Suppressor macrophage (primary cell): ENCODE measurements at places on chromosomes 4 and X.
A peak's percentile ranks its signal among the peaks of the same experiment; 100 is the strongest.

DNA sequence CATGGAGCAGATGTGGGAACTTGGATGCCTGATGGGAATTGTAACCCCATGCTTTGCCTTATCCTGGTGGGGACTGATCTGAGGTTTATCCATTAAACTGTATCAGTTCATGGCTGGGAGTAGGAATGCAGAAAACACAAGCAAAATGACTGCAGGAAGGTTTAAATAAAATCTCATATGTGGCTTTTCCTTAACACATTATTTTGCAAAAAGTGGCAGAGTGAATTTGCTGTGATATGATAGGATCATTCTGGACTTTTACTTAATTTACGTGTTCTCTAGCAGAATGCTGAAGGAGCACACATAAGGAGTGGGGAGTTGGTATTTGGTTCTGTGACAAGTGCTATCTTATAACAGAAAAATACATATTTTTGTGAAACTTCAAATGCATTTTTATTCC lies 34.8 kb downstream of the REPS2 start:
- DNase-seq = no peak

DNA sequence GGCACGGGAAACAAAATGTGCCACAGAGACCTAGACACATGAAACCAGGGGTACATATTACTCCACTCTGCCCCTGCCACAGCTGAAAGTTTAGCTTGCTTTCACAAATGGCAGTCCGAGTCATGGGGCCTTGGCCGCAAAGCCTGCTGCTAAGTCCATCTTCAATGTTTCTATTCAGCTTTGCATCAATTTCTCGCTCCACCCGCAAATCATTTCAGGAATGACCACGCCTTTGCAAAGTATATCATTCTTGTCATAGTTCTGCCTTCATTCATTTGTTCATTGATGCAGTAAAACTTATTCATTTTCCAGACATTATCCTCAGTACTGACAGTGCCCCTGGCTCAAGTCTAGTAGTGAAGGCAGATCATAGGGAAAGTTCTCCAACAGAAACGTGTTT lies 9.5 kb downstream of the PLAC8 start:
- DNase-seq = no peak

- no peak for DNase-seq
Measured at GRCh38 chrX:8049827-8050226, 121.2 kb downstream of the VCX2 start.

DNA sequence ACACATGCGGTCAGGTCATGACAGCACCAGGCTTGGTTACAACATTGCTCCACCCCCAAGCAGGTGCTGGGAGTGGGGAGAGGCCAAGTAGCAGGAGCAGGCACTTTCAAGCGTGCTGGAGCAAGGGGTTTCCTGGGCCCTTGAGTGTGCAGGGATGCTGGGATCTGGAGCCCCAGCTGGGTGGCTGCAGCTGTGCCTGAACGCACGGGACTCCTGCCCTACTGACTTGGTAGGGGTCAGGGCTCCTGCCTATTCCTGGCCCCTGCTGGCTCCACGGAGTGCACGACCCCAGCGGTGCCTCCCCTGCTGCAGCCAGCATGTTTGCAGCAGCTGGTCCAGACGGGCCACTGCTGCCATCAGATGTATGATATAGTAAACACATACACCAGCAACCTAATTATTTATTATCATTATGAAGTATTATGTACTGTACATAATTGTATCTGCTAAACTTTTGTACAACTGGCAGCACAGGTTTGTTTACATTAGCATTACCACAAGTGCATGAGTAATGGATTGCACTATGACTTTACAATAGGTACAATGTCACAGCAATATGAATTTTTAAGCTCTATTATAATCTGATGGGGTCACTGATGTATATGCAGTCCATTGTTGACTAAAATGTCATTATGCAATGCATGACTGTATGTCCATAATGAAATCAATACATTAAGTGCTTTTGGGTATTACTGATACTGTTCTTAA lies 620.6 kb downstream of the RAPGEF2 start:
- no peak for DNase-seq

GRCh38 chr4:39873823-39874222 lies 103.9 kb downstream of the PDS5A start:
- no peak for DNase-seq

GRCh38 chrX:23369027-23369426 lies 34.4 kb downstream of the PTCHD1 start:
- no peak for DNase-seq

- DNase-seq = no peak
Measured at GRCh38 chr4:110799211-110799610, 176.3 kb upstream of the PITX2 start.

- no peak for DNase-seq
Measured at GRCh38 chrX:131763674-131764073, 219.8 kb downstream of the OR13H1 start.

DNA sequence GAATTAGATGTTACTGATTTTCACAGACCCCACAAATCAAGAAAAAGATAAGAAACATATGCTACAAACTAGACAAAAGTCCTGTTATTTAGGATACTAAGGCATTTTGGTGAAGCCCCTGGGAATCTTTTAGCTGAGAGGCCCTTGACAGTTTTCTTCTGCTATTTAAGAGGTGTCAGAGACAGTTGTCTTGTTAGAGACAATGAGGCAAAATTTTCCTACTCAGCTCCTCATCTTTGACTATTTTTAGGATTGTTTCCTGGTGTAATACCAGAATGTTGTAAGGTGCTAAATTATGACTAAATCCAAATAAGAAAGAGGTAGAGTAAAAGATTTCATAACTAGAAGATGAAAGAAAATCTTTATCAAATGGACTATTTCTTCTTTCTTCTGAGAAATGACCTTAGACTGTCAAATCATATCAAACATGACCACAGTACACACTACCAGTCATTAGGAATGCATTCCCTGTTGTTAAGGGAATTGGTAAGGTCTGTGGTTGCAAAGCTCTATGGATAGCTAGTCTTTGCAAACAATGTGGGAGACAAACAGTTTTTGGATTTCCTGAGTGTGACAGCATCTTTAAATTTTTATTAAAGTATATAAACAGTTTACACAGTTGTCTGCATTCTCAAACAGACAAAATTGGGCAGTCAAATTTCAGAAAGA lies 926.1 kb downstream of the ADGRL3 start:
- no peak for DNase-seq

DNA sequence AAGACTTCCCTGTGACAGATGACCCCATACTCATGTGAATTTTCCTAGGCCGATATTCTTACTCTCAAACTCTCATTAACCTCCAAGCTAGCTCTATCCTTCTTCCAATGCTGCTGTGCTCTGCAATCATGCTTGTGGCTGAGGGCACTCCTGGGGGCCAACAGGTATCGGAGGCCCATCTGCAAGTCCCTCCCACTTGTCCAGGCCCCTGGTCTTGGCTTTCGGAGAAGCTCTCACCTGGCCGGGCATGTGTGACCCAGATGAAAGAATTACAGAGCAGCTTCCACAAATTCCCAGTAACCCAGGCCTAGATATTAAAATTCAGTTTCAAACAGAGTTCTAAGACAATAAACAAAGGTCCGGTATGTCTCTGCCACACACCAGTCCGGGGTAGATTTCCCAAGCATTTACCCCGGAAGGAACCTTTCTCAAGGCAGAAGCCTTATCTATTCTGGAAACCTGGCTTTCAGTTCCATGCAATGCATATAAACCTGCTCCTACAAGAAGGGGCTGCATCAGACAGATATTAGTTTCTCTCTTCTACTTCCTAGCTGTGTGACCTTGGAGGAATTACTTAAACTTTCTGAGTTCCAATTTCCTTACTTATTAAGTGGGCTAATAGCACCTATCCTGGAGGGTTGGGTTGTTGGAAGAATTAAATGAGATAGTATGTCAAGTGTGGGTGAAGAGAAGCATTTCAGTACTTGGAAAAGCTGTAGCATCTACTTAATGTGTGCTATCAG lies 270.8 kb downstream of the PTTG2 start:
- DNase-seq = no peak

- DNase-seq = no peak
Measured at GRCh38 chr4:6468376-6468775, 4.0 kb downstream of the PPP2R2C start.

DNA sequence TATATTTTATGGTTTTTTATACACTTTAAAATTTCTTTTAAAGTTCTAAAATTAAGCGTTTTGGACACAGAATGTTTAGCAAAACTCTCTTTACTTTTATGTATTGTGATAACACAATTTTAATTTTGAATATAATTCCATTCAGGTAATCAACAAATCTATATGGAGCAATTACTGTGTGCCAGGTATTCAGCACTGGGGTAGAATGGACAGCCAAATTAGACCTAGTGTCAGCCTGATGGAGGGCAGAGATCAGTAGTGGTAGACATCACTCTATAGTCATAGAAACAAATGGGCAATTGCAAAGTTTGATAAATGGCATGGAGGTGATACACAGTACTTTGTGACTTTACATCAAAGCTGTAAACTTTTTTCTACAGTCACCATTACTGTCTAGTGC lies 41.8 kb upstream of the UNC5C start:
- no peak for DNase-seq

DNA sequence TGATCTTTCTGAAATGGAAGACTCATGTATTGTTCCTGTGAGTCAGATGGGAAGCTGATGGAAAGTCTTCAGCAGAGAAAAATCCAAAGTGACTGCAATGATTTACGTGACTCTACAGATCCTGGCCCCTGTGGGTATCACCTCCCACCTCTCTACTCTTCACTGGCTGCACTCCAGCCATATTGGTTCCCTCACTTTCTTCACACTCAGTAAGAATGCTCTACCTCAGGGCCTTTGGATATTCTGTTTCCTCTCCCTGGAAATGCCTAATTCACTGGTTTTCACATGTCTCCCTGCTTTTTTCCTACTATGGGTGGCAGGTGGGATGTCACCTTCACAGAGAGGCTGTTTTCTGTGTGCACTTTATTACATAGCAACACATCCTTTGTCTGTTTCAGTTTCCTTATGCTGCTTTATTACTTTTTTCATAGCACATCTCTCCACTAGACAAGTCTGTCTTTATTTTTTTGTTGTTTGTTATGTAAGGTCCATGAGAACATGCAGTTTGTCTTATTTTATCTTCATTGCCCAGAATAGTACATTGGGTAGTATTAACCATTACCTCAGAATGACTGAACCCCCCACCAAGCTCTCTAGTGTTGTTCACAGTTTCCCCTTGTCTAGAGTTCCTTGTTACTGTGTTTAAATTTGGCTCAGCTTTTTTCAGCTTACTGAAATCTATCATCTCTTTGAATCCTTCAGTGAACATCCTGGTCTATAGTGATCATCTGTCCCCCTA lies 57.6 kb upstream of the CLNK start:
- no peak for DNase-seq

- peak; percentile 91 for DNase-seq
Measured at GRCh38 chr4:127698789-127699200, 31.4 kb upstream of the SLC25A31 start.

GRCh38 chrX:129777218-129778030 lies 2.3 kb upstream of the SASH3 start:
- peak; percentile 83 for DNase-seq

- DNase-seq = no peak
Measured at GRCh38 chrX:110614596-110614995, 181.0 kb downstream of the CHRDL1 start.

DNA sequence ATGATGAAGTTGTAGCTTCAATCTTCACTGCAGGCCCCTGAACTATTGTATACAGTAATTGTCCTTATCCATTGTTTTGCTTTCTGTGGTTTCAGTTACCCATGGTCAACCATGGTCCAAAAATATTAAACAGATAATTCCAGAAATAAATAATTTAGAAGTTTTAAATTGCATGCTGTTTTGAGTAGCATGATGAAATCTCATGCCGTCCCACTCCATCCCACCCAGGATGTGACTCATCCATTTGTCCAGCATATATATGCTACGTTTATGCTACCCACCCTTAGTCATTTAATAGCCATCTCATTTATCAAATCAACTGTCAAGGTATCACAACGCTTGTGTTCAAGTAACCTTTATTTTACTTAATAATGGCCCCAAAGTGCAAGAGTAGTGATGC lies 34.5 kb downstream of the IQCM start:
- no peak for DNase-seq

DNA sequence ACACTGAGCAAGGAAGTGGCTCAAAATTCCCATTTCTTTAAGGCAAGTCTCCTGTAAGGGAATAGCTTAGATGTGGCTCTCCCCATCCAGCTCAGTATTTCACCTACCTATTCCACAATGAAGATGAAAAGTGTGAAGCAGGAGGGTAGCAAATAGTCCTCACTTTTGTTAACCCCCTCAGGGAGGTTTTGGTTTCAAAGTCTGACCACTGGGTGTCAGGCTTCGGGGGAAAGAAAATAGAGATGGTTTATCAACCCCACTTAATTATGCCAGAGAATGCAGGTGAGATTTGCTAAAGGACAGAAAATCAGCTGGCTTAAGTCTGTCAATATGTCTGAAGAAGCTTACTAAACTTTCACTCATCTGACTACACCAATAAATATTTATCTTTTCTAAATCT lies 69.5 kb downstream of the DHX15 start:
- no peak for DNase-seq

DNA sequence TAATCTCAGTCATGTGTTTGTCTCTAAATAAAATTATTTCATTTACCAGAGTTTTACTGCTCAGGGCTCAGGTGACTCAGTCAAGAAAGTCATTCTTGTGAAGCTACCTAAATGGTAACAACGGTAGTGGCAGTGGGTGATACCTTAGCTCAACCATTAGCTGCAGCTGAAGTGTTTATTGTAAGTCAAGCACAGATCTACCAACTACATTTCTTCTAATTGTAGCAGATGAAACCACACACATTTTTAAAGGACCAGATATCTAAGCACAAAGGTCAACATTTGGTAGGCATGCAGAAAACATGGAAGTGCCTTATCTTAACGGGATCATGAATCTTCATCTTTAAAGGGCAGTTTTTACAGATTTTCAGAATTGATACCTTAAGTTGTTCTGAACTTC lies 79.1 kb downstream of the FAT4 start:
- no peak for DNase-seq

DNA sequence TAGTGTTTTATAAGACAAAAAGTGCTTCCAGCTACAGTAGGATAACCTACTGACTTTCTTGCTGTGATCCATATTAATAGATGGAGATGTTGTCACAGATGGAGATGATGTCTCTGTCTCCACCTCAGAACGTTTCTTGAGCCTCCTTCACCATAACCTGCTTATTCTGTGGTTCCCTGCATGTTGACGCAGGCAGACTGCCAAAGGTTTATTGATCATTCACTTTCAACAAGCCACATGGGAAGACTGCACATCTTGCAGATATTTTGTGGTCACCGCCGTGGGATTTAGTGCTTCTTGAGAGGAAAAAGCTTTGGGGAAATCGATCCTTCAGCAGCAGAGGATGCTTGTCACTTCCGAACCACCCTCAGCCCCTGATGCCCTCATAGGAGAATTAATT lies 943.0 kb upstream of the PRKX start:
- no peak for DNase-seq

GRCh38 chrX:28847423-28847822 lies 260.2 kb downstream of the IL1RAPL1 start:
- DNase-seq = no peak

DNA sequence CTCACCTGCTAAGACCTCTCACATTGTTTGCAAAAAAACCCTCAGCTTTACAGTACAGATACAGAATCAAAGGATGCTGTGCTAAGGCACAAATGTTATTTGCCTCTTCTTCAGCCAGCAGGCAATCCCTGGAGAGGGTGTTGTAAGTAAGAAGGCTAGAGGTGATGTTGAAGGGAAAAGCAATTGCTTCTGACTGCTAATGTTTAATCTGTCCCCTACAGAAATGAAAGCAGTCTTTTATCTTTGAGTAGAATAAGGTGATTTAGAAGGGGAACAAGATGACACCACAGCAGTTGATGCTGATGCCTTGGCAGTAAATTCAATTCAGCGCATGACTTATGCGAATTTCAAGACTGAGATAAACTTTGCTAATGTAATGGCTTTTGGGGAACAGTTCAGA lies 1064.8 kb upstream of the IGFBP7 start:
- no peak for DNase-seq
